ENCODE measurements at places on chromosomes 16 and 17.

- DNase-seq, result peak; percentile 59
Measured at GRCh38 chr17:15255713-15256454, 9.2 kb downstream of the PMP22 start.

DNA sequence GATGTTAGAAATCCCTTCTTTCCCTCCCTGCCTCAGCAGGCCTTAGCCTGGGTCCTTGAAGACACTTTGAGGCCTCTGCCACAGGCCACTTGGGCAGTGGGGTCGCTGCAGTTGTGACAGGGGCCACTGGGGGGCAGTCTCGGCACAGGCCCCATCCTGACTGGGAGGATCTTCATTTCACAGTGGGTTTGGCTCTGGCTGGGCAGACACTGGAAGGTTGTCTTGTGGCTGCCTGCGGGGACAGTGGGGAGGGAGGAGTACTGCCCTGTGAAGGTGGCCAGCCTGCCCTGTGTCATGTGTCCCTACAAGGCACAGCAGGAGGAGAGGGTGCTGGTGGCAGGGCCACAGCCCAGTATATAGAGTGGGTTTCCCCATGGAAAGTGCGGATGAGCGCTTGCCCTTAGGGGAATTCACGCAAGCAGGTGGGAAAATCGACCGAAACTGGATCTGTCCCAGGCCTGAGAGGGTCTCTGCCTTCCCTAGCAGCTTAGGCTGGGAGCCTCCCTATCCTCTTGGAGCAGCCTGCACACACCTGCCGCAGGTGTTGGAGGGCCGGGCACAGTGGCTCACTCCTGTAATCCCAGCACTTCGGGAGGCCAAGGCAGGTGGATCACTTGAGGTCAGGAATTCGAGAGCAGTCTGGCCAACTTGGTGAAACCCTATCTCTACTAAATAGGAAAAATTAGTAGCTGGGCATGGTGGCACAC lies 28.8 kb downstream of the GINS2 start:
- DNase-seq, result peak; percentile 85

DNA sequence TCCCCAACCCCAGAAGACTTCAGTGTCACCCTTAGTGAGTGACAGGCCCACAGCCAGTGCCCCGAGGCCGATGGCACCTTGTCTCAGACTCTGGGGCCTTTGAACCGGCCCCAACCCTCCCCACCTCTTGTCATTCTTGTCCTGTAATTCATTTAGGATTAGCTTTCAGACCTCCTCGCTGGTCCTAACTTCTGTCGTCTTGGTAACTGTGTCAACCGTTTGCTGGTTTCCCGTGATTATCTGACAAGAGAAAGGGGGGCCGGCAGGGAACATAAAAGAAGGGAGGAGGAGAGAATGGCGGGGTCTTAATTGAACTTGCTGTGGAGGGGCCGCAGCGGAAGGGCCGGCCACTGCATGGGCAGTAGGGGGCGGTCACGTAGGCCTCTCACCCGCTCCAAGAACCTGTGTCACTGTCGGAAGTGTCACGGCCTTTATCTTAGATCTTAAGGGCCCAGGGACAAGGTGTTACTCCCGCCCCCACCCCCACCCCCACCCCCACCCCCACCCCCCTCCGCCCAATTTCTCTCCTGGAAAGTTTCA lies 46.5 kb upstream of the GSE1 start:
- DNase-seq, result no peak

DNA sequence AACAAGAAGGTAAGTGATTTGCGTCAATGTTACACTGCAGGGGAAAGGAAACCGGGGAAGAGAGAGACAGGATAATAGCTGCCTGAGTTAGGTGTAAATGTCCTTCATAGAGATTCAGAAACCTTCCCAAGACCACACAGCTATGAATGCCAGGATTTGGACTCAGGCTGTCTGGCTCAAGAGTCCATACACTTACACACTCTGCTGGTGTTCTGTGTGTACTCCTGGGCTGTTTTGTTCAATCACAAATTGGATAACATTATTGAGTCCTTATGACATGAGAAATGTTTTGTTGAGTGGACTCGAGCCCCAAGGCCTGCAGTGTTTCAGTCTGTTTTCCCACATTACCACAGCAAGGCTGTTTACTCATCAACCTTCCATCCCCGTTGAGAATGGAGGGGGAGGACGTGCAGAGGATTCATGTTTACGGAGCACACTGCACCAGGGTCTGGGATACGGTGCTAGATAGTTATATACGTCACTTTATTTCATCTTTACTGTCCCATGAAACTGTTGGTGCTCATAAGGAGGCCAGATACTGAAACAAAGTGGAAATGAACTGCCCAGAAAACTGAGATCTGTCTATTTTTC lies 450.8 kb downstream of the HAPSTR1 start:
- no peak for DNase-seq

- no peak for DNase-seq
Measured at GRCh38 chr17:38604479-38605403, 1.0 kb downstream of the SRCIN1 start.

Measured in myocyte (in vitro differentiated cells).